HAP-1 (cell line): ENCODE measurements at places on chromosomes 1 and 21.
A peak's percentile ranks its signal among the peaks of the same experiment; 100 is the strongest.

DNA sequence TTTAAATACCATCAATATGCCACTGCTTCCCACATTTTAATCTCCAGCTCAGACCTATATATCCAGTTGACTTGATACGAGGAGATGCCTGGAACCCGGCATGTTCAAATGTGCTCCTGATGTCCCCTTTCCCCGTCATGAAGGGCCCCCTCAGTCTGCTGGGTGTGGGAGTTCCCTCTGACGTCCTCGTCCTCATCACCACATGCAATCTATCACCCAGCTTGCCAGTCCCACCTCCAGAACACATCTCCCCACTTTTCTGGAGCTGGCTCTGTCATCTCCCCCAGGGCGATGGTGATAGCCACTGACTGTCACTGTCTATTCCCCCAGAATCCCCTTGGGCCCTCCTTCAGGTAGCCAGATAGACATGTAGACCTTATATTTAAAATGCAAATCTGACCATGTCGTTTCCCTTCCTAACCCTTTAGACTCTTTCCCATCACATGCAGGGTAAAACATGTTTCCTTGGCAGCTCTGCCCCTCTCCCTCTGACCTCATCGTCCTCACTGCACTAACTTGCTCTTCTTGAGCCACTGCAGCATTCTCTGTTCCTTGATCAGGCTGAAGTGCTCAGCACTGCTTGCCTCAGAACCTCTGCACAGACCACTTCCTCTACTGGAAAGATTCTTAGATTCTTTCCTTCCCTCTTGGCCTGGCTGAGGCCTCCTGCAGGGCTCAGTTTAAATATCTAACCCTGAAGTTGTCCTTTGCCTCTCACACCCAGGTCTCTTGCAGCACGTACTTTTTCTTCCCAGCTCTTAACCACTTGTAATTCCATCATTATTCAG lies 7.4 kb downstream of the AZIN2 start:
- DNase-seq: no peak

DNA sequence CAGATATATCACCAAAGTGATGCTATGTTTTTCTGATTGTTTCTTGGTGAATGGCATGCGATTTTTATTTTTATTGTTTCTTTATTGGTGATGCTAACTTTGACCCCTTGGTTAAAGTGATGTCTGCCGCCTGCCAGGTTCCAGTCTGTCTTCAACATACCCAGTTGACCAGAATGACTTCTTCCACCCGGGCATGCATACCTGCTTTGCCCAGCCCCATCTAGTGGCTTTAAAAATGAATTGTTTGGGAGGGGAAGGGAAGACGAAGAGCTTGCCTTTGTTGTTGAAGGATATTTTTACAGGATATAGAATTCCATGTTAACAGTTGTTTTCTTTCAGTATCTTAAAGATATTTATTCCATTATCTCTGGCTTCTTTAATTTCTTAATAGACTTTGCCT lies 65.1 kb downstream of the ATG4C start:
- no peak for DNase-seq

DNA sequence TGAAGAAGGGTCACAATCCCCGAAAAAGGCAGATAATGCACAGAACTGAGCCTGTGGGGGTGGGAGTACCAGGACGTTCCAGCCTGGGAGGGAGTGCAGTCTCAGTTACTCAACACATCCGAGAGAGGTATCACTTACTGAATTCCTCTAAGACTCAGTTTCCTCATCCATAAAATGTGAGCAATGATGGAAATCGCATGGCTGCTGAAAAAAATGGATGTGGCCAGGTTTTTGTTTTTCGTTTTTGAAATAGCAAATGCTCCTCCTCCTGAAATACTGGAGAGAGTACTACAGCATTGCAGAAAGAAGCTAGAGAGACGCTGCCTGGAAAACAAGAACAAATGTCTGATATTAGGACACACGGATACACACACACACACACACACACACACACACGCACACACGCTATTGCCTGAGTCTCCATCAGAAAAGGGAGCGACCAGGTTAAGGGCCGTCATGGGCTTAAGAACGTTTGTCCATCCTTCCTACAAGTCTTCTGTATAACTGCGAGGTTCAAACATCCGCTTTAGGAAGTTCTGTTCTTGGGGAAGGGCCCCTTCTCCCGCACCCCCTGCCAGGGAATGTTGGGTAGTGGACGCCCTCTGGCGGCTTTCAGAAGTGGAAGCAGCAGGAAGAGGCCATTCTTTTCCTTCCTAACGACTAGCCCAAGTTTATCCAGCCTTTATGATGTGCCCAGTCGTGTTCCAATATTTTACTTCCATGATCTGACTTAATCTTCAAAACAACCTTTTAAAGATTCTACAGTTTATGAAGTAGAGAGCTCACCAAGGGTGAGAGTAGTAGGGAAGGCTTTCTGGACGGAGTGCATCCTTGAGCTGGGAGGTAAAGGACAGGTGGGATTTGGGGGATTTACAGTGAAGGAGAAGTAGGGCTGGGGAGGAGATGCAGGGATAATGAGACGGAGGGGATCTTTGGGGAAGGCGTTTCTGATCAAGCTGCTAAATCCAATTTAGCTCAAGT lies 699 bp upstream of the NES start:
- peak; percentile 86 for DNase-seq

GRCh38 chr1:30886710-30887428 lies 21.7 kb downstream of the SDC3 start:
- no peak for DNase-seq

DNA sequence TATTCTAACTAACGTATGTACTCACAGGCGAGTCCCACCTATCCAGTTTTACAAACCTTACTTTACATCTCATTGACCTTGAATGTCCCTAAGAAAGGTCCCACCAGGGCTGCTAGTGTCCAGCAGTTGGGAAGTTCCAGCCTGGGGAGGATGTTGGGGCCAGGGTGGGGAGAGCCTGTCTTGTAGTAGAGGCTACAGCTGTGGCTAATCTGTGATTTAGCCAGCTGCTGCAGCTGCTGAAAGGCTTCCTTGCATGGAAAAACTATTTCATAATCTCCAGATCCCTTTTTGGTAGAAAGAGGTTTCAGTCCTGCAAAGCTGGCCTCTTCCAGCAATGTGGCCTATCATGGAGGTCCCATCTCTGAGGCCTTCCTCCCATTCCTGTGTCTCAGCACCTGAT lies 23.1 kb downstream of the TNN start:
- DNase-seq: no peak

GRCh38 chr1:200038981-200039848 lies 11.7 kb downstream of the NR5A2 start:
- DNase-seq: peak; percentile 54

GRCh38 chr1:32813941-32814739 lies 3.0 kb downstream of the YARS1 start:
- DNase-seq: no peak

GRCh38 chr1:91747666-91748065 lies 138.3 kb downstream of the TGFBR3 start:
- DNase-seq: no peak

- no peak for DNase-seq
Measured at GRCh38 chr1:182698971-182699370, 14.6 kb upstream of the RGS8 start.

- DNase-seq: no peak
Measured at GRCh38 chr1:117346206-117346928, 20.9 kb upstream of the MAN1A2 start.

GRCh38 chr1:40855513-40855912 lies 6.7 kb downstream of the CITED4 start:
- DNase-seq: peak; percentile 59

GRCh38 chr1:15683345-15684039 lies 628 bp upstream of the PLEKHM2 start:
- DNase-seq: no peak

GRCh38 chr1:212127221-212127620 lies 91.7 kb downstream of the DTL start:
- DNase-seq: no peak

DNA sequence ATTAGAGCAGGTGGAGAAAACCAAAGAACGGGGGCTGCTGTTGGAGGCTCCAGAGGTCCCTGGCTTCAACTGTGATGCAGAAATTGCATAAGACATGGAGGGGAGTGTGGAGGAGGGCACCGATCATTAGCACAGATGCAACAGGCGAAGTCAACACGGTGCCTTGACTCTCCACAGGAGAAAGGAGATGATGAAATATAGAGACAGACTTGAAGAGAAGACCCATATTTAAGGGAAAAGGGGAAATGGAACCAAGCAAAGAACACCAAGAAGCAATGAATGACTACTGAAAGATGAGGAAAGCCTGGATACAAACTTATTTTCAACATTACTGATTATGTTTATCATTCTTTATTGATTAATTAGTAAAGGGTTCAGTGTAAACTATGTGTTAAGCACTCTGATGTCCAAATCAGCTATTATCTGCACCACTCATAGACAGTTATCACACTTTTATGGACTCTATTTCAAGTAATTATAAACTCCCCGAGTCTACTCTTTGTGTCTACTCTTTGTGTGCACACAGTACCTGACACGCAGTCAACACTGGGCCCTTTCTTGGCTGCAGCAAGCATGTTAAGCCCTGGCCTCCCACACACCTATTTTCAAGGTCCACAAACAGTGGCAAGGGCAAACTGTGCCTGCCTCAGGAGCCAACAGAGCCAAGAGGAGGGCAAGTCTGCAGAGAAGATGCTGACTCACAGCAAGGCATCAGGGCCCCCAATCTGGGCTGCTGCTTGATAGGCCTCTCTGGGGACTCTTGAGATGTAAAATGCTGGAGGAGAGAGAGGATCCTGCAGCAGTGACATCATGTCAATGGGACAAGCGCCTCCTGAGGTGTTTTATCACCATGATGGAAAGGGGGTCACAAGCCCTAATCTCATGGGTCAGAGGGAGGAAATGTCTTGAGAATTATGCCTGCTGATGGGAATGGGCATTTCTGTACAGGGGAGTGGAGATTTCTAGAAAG lies 17.6 kb downstream of the PCNX2 start:
- DNase-seq: no peak

DNA sequence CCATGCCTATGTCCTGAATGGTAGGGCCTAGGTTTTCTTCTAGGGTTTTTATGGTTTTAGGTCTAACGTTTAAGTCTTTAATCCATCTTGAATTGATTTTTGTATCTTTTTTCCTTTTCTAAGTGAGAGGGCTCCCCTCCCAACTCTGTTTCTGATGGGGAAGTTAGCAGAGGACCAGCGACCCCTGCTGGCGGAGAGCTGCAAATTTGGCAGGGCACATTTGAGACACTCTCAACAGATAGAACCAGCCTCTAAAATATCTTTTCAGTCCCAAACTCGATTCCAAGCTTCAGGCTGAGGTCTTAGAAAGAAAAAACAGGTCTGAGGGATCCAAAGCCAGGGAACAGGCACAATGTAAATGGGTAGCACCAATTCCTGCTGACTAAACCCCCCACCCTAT lies 32.5 kb downstream of the LRRC3 start:
- peak; percentile 70 for DNase-seq

- DNase-seq: peak; percentile 92
Measured at GRCh38 chr21:45136927-45137611, 62.7 kb downstream of the ADARB1 start.

GRCh38 chr1:27399251-27400025 lies 7.0 kb downstream of the GPR3 start:
- DNase-seq: no peak

DNA sequence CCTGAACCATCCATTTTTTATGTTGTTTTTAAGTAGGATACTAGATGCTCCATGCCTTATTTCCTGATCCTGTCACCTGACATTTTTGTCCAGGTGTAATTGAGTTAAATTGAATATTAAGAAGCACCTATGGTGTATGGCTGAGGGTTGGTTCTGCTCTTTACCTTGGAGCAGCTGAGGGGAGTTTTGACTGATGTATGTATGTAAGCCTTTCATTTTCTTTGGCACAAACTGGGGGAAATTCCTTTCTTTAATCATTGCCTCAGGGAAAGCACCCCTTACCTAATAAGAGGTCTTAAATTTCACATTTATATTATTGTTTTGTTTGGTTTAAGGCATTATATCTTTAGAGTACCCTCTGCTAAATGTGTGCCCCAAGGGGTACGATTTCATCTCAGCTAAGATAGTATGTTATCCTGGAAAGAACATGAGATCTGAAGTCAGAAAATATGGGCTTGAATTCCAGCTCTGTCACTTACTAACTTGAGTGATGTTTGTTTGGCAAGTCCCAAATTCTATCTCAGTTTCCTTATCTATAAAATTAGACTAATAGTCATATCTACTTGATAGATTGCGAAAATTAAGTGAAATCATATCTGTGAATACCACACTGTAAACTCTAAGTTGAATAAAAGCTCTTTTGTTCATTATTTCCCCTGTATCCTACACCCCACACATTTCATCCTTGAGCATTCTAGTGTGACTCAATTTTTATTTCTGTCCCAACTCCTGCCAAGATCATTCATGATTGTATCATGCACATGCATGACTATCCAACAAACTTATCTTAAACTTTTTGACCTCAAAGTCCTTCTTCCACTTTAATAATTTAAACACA lies 57.7 kb upstream of the NUF2 start:
- DNase-seq: no peak

GRCh38 chr1:16905110-16905867 lies 9.5 kb downstream of the RNU1-2 start:
- peak; percentile 95 for DNase-seq

GRCh38 chr1:19203440-19203839 lies 6.6 kb downstream of the UBR4 start:
- no peak for DNase-seq

GRCh38 chr1:31036749-31037500 lies 28.6 kb downstream of the PUM1 start:
- DNase-seq: no peak

GRCh38 chr1:29323636-29324035 lies 87.3 kb downstream of the PTPRU start:
- DNase-seq: no peak

DNA sequence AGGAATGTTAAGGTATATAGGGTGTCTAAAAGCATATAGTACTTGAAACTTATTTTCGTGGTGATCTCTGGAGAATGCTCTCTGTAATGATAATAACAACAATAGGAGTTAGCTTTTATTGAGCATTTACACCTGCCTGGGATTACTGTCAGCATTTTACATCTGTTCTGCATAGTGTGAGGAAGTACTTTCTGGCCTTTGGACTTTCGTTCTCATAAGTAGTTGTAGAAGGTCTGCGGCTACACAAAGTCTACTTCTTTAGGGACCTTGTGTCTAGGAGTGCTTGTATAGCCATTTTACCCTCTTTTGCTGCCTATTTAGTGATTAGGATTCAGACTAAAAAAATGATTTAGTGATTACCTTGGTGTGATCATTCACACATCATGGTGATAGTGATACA lies 103.6 kb upstream of the GPR52 start:
- DNase-seq: no peak

- peak; percentile 75 for DNase-seq
Measured at GRCh38 chr1:230868736-230869385, 540 bp upstream of the C1orf198 start.
